ENCODE measurements at places on chromosomes 3 and 15.

- no peak for DNase-seq
These were observed 563.8 kb downstream of the TBL1XR1 start for GRCh38 chr3:176633511-176633910.

DNA sequence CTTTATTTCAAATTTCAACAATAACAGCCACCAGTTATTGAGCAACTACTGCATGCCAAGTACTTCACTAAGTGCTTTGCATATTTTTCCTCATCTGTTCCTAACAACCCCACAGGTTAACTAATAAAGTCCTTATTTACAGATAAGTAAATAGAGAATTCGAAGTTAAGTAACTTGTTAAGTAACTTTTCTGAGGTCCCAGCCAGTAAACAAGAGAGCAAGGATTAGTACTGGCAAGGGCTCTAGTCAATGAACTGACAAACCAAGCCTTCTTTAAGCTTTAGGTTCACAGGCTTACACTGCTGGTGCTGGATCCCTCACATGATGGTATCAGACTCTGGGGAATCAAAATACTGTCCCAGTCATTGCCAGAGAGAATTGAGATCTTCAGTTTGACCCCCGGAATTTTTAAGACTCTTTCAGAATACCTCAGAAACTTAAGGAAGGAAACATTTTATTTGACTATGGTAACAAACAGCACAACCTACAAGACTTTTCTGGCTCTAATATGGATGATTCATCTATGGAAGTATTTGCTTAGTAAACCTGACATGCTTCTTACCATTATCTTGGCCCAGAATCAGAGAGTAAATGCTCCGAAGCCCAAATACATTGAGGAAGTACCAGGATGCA is 16.5 kb downstream of the EMC3 start:
- no peak for DNase-seq

GRCh38 chr3:52145736-52146110 is 8.5 kb downstream of the POC1A start:
- DNase-seq = no peak

DNA sequence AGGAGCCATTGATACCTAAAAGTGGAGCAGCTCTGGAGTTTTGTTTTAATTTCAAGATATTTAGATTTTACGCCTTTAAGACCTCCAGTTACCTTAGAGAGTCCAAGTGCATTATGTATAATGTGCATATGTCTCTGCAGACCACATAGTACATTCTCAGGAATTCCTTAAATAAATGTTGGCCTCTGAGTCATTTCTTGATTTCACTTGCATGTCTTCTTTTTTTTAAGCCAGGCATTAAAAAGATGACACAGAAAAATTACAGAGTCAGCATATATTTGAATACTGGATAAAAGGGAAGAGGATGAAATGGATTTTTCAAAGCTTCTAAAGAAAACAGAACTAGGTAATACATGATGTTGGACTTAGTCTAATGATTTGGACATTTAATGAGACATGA is 125.2 kb downstream of the TMCO5A start:
- DNase-seq = no peak

GRCh38 chr3:66565301-66565700 is 64.5 kb upstream of the LRIG1 start:
- DNase-seq = no peak

DNA sequence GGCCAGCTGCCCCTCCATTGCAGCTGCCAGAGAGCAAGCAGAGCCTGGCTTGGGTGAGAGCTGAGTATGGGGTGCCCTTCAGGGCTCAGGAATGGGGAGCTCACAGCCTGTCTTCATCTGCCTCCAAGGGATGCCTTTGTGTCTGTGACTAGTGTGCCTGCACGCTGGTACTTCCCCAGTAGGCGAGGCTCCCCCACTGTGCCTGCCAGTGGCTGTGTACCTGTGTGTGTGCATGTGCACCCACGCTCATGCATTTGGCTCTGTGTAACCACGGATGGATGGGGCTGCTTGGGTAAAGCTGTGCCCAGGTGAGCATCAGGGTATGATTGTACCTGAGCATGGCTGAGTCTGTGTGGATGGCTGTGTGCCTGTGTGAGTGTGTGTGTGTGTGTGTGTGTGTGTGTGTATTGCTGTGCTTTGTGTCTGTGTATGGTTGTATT is 2.3 kb upstream of the GRM2 start:
- no peak for DNase-seq

GRCh38 chr3:177459401-177459800 is 262.1 kb upstream of the TBL1XR1 start:
- no peak for DNase-seq

DNA sequence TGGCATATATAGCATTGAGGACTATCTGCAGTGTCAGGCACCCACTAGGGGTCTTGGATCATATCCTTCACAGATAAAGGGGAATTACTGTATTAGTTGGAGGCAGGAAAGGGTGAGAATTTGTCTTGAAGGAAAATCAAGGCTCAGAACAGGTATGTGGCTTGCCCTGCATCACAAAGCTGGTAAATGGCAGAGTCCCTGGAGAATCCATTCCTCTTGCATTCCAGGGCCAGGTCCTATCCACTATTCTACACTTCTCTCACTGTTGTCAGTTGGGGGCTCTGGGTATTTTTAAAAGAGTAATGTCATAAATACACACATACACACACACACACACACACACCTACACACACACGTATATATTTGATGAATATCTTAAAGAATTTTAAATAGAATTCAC is 19.8 kb upstream of the FGF12 start:
- DNase-seq = no peak

DNA sequence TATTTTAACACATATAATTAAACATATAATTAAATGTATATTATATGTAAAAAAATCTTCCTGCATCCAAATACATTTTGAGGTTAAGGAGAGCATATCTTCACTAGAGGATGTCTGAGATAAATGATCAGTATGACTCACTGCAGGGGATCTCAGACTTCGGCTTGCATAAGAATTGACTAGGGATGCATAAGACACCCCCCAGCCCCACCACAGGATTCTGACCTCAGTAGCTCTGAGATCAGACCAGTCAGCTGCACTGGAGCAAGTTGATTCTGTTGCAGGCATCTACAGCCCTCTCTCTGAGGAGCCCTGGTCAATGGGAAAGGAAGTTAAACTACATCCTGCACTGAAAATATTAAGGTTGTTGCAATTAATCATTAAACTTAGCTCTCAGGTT is 29.0 kb upstream of the TBC1D21 start:
- no peak for DNase-seq

DNA sequence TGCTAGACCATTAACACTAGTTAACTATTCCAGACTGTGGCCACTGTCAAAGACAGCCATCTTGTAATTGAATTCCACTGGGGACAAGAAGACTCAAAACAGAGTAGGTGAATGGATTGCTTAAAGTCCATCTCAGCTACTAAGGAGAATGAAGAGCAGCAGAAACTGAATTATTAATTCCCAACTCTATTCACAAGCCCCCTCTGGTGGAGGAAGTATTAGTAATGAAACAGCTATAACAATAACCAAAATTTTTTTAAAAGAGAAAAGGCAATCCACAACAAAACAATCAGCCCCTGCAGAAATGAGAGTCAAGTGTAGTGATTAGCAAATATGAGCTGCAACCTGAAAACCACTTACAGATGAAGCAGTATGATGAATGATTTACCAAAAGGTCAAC is 302.8 kb downstream of the FHIT start:
- DNase-seq = no peak

GRCh38 chr15:73630921-73631362 is 2.2 kb downstream of the NPTN start:
- no peak for DNase-seq

DNA sequence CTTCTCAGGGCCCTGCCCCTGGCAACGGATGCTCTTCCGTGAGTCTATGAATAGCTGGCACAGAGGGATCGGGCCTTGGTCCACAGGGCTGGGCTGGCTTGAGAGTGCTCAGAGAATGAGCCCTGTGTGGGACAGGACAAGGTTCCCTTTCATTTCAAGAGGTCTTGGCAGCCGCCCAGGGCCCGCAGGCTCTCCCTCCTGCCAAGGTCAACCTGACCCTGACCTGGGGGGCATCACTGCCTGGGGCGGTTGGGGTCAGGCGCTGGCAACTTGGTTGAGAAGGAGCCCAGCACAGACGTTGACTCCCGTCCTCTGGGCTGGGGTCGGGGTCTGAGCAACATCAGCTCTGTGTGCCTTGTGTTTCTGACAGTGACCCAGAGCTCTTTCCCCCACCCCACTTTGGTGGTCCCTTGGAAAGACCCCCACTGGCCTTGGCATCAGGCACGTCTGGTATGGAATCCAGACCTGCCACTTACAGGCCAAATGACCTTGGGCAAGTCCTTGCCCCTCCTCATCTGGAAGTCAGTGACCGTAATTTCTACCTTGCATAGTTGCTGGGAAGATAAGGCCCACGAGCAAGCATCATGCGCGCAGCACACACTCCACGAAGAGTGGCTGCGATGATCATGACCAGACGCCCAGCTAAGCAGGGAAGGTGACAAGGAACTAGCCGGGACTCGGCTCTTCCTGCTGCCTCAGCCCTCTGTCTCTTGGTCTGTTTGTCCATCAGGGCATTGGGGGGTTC is 36.4 kb downstream of the EPHB3 start:
- no peak for DNase-seq

DNA sequence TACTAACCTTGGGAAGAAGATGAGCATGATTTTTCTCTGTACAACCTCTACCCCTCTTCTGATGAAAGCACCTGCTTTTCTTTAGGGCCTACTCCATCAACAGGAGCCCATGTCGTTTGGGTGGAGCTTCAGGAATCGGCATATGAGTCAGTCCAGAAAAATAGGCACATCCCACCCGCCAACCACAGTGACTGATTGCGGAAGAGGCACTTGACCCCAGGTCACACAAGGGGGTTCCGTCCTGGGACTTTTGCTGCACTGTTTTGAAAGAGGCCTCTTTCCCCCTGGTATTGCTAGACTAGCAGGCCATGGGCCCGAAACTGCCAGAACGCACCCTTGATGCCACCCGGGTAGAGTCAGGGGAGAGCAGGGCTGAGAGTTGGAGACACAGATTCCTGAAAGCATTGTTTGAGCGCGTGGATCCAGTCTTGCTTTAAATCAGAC is 19.3 kb upstream of the NRROS start:
- no peak for DNase-seq

DNA sequence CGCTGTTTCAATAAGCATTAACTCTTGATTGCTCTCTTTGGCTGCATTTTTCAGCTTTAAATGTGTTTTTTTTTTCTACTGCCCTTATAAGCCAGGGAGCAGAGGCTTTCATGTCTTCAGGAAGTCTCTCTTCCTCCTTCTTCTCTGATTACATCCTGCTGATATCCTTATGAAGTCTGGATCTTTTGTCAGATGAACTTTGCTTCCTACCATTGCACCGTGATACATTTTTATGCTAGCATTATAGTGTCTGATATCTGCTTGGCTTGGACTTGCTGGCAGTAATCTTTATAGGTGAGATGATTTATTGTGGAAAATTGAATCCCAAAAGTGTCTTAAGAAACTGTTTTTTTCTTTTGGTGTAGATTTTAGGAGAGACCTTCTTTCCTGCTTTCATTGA is 160.4 kb upstream of the CFAP20DC start:
- no peak for DNase-seq

- no peak for DNase-seq
These were observed 79.0 kb upstream of the RASGRF1 start for GRCh38 chr15:79169526-79170133.

DNA sequence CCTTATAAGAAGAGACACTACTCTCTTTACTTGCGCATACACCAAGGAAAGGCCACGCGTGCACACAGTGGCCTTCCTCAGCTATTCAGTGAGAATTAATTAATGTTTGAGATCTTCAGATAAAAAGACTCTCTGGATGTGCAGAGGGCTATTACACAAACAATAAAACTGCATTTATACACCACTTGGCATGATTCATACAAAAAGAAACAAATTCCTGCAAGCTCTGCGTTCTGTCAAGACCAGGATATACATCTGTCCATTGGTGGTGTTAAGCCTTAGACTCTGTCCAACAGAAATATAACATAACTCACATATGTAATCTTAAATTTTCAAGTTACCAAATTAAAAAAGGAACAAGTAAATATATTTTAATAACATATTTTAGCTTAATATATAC is 55.2 kb upstream of the TSC22D2 start:
- DNase-seq = no peak
